ENCODE measurements at places on chromosomes 1 and 21.

GRCh38 chr21:33171616-33172169 is 58.0 kb upstream of the IFNAR2 start:
- DNase-seq: no peak

DNA sequence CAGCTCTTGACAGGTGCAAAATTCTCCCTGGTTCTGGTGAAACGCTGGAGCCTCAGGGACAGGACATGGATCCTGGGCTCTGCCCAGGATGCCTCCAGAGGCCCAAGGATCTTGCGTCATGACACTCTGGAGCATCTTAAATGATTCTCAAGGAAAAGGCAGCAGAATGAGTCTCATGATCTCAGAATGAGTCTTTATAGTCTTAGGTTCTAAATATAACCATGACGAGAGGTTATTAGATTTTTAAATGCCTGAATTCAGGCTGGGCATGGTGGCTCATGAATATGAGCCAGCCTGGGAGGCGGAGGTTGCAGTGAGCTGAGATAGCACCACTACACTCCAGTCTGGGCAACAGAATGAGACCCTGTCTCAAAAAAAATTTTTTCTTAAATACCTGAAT is 55.5 kb downstream of the ECE1 start:
- DNase-seq: no peak

DNA sequence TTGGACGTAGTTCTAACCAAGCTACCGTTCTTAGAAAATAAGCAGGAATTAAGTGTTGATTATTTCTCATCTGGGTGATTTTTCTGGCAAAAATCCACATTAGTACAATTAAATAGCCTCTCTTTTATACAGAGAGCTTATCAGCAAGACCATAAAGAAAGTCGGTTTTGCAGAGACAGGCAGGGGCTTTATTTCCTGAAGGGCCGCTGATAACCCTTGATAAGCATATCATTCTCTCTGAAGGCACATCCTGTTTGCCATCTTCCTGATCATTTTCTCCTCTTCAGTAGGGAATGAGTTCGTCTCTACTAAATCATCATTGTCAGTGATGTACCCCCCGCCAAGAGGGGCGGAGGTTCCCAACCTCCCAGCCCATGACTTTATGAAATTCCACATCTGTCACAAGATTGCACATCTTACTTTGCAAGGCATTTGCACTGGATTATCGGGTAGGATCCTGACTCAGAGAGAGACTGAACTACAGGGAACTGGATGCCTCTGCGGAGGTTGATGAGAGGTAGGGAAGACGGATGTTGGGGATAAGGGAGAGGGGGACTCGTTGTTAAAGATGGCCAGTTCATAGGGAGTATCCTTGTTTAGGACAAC is 115.7 kb downstream of the KCNJ6 start:
- no peak for DNase-seq

DNA sequence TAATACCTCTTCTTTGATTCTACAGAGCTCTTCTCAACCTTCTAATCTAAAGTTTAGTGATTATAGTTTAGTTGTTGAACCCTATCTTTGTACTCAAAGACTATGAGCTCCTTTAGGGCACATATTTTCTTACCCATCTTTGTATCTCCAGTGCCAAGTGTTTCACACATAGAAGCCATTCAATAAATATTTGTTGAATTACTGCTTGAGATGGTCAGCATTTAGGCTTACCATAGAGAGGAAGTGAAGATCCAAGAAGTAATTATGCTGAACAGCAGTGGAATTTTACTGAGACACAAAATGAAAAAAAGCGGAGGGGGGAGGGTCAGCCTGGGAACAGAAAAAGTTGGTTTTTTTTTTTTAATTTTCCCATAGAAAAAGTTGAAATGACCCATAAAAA is 21.9 kb downstream of the PIK3R3 start:
- no peak for DNase-seq

DNA sequence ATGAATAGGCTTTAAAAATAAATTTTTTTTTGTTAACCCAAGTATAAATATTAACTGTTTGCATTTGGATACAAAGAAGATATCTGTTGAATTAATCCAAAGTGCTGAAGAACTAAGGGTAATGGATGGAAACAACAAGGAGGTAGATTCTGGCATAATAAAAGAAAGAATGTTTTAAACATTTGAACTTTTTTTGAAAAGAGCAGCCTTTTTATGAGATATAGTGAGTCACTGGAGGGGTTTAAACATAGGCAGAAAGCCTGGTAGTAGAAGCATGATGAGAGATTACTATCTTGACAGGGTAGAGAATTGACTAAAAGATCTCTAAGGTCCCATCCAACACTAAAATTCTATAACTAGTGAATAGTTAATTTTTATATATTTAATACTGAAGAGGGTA is 2.7 kb downstream of the MIER1 start:
- DNase-seq: no peak

DNA sequence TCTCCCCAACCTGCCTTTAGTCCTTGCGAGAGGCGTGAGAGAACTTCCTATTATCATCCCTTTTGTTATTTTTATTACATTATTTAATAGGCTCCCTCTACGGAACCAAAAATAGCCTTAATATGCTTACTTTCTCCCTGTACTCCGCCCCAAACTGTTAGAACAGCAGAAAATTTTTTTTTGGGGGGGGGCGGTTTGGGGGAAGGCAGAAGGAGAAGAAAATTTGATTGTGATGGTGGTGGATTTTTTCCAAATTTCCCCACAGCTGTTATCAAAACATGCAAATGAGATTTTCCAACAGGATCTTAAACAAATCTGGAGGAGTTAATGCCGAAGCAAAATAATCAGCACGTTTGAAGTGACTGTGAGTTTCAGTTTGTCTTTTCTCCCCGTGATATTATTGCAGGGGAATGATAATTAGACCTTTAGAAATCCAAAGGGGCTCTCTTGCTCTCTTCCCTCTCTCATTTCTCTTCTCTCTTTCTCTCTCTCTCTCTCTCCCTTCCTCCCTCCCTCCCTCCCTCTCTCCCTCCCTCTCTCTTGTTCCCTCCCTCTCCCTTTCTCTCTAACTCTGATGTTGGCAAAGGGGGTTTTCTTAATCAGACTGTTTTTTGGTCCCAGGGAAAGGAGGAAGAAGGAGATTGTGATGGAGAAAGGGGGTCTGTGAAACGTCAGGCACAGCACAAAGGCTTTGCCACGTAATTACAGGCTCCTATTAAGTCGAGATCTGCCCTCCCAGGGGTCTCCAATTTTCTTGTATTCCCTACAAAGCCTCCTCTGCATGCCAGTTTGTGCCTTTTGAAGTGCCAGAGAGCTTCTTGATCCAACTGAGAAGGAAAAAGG is 1.1 kb upstream of the PRRX1 start:
- no peak for DNase-seq

DNA sequence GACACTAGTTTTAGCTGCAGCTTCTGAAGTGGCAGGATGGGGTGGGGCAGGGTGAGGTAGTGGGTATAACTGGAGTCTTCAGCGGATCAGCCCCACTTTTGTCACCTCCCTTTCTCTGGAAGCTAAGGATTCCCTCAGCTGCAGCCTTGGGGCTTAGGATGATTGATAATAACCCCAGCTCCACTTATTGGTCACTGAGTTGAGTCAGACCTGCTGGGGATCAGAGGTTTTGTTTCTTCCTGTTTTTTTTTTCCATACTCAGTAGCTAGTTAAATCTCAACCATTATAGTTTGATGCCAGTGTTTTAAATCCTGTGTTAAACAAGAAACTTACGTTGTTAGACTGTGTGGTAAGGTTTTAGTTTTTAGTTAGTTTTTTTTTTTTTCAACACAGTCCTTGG is 57.2 kb downstream of the LAMC1 start:
- no peak for DNase-seq

All from aorta (tissue), 5 donors.